Left cardiac atrium (tissue), 4 donors: ENCODE measurements at places on chromosomes 11 and 22. TPM values are rescaled to one million over a fixed set of nuclear protein-coding genes. Genes with fewer than 3 reads are reported as not detected.

MUC5AC gene
- total RNA-seq, result not detected

DNA sequence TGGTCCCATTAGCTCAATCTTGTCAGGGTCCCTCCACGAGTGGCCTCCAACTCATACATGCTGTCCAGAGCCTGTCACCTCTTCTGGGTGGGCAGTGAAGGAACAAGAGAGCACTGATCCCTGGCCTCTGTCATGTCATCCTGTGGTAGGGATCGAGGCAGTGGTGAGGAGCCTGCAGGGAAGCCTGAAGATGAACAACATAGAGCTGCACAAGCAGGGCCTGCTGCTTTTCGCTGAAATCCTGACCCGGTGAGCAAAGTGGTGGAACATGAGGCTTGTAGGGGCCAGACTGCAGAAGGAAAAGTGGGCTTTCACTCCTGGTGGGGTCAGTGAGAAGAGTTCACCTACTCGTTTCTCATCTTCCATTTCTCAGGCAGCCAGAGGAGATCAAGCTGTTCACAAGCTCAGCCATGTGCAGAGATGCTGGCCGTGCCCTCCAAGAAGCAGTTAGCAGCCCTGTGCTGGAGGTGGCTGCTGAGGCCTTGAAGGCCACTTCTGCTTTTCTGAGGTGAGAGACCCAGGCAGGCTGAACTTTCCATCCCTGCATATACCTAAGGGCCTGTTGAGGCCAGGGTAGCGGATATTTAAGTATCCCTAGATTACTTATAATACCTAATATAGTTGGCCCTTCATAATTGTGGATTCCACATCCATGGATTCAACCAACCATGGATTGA is 32.9 kb downstream of the MEI1 start:
- no peak for DNase-seq

GRCh38 chr11:108206171-108206570 is 16.3 kb downstream of the NPAT start:
- DNase-seq, result no peak

- no peak for DNase-seq
Measured at GRCh38 chr11:17691550-17691949, 27.8 kb upstream of the MYOD1 start.

- no peak for DNase-seq
Measured at GRCh38 chr11:12707500-12707880, 33.3 kb downstream of the TEAD1 start.

GRCh38 chr11:25981998-25982397 is 349.9 kb upstream of the ANO3 start:
- DNase-seq, result no peak

DNA sequence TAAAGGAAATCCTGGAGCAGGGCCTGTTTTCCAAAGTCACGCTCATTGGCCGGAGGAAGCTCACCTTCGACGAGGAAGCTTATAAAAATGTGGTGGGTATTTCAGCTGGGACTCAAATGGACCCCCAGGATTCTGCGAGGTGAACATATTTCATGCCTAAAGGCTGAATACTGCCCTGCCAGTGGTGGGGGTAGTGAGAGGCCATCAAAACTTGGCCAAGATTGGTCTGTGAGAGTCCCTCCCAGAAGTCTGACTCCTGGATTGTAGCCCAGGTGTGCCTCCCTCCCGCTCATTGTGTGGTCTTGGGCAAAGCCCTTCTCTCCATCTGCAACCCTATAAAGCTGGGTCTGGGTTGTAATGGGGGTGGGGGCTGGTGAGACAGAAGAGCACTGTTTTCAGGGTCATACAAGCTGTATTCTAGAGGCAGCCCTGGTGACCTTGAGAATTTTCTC is 853 bp downstream of the HTATIP2 start:
- DNase-seq, result no peak

- DNase-seq, result peak; percentile 29
Measured at GRCh38 chr11:2298795-2299761, 2.6 kb downstream of the C11orf21 start.

- no peak for DNase-seq
Measured at GRCh38 chr11:62817129-62817528, 11.9 kb upstream of the NXF1 start.

MMP8 gene
- total RNA-seq, result 0.37 TPM

DNA sequence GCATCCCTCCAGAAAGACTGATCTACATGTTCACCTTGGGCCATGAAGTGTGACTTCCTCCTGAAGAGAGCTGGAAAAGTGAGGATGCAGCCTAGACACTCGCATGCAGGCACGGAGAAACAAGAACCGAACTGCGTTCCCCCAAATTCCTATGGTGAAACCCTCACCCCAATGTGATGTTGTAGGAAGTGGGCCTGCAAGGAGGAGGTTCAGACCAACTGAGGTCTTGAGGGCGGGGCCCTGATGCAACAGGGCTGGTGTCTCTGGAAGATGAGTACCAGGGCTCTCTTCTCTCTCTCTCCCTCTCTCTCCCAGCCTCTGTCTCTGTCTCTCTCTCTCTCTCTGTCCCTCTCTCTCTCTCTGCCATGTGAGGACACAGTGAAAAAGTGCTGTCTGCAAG is 501.1 kb downstream of the BRD1 start:
- no peak for DNase-seq

DNA sequence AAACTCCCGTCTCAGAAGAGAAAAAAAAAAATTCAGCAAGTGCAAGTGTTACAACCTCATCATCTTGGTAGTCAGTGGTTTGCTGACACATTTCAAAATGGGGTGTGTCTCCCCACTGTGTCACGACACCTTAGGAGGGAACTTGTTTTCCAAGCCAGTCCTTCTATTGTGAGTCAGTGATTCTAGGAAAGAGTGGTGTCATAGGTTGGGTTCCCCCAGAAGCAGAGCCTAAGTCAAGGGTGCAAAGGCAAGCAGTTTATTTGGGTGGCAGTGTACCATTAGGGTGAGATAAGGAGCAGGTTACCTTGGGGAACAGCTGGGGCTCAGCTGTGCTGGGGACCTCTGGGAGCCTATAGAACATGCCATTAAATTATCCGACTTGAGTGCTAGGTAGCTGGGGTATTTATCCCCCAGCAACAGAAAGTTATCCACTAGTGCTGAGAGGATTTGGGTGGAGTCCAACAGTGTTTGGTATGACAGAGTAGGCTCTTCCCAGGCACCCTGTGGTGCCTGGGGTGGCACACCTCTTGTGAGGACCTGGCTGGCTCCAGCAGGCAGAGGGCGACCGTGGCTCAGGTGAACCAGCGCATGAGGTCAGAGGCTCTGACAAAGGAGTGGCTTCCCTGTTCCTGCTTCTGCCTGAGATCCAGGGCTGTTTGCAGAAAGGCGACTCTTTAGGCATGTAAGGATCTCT is 41.7 kb downstream of the KIAA1671 start:
- no peak for DNase-seq

- no peak for DNase-seq
Measured at GRCh38 chr11:33310720-33311500, 53.7 kb downstream of the HIPK3 start.

CASP5 gene
- total RNA-seq, result 0.18 TPM

TPBGL gene
- total RNA-seq, result 0.42 TPM

- DNase-seq, result no peak
Measured at GRCh38 chr11:111361874-111362273, 17.2 kb downstream of the POU2AF1 start.

CABP2 gene
- total RNA-seq, result not detected

GRCh38 chr11:83760932-83761331 is 474.8 kb upstream of the CCDC90B start:
- DNase-seq, result no peak

XKR3 gene
- total RNA-seq, result not detected

- no peak for DNase-seq
Measured at GRCh38 chr11:33027846-33028536, 11.4 kb upstream of the TCP11L1 start.

MYEOV gene
- 0.16 TPM for total RNA-seq

DNA sequence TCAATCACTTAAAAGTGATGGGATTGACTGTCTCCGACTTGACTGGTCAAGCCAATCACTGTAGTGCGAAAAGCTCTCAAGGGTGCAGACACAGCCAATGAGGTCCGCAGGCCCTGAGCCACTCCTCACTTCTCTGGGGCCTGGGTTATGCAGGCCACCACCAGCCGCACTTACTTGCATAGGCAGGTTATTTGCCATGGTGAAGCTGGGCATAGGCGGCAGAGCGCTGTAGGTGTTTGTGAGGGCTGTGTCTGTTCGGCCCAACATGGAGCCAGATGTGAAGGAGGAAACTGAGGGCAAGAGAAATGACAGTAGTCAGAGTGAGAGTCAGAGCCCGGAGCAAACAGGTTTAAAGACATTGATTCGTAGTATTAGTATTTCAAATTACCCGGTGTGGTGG is 17.9 kb downstream of the PAX6 start:
- DNase-seq, result no peak

DNA sequence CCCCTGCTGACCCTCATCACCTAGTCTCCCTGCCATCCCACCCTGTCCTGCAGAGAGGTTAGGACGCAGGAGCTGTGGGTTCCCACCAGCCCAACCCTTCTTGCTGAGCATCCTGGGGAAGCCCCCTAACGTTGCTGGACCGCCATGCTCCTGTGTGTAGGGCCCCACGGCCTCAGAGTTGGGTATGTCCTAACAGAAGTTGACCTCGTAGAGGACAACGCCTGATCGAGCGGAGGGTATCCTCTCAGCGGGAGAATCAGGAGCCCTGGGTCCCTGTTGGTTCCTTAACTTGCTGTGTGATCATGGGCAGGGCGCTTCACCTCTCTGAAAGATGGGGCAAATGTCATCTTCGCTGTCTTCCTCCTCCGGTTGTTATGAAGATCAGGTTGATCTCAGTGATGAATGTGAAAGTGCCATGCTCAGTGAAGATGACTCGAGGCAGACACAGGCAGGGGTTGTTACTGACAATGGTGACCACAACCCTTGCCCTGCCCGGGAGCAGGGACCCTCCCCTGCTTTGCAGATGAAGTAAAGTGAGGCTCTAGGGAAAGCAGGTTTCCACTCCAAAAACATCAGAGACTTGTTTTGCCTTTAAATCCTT is 19.3 kb upstream of the CD5 start:
- DNase-seq, result no peak
